ENCODE measurements at places on chromosomes 3 and 15. TPM values are rescaled to one million over a fixed set of nuclear protein-coding genes. Genes with fewer than 3 reads are reported as not detected.

The NAALADL2 gene
- 6.6 TPM for total RNA-seq

The LMAN1L gene
- not detected for total RNA-seq

The SEMA5B gene
- total RNA-seq, result not detected

The NMB gene
- 10.1 TPM for total RNA-seq

The DNAH12 gene
- 0.20 TPM for total RNA-seq

The UQCC5 gene
- total RNA-seq, result 8.5 TPM

The P2RY12 gene
- 1.4 TPM for total RNA-seq

The ROBO1 gene
- total RNA-seq, result 42.6 TPM

The CCRL2 gene
- 0.62 TPM for total RNA-seq

The ATP11B gene
- total RNA-seq, result 31.0 TPM

The SLCO2A1 gene
- total RNA-seq, result 0.44 TPM

The NTRK3 gene
- total RNA-seq, result 2.0 TPM

The KIF7 gene
- total RNA-seq, result 27.4 TPM

The SLC22A14 gene
- total RNA-seq, result not detected

The PLAAT1 gene
- total RNA-seq, result not detected

The TMF1 gene
- 25.3 TPM for total RNA-seq

The SH2D7 gene
- not detected for total RNA-seq

The COPG1 gene
- 169 TPM for total RNA-seq

The ZIC4 gene
- not detected for total RNA-seq

The SCAANT1 gene
- total RNA-seq, result not detected

The FSIP1 gene
- total RNA-seq, result 0.25 TPM

The PLA2G4D gene
- total RNA-seq, result not detected

The CCDC9B gene
- 0.44 TPM for total RNA-seq

The TMIE gene
- total RNA-seq, result not detected

The MYO5C gene
- total RNA-seq, result 0.25 TPM

The SLC22A13 gene
- not detected for total RNA-seq

The TM4SF1 gene
- total RNA-seq, result 277 TPM

The CEMIP gene
- total RNA-seq, result 73.9 TPM

The CPLX3 gene
- total RNA-seq, result not detected

The TPRA1 gene
- total RNA-seq, result 36.8 TPM

The ACSBG1 gene
- total RNA-seq, result not detected

The CFAP100 gene
- total RNA-seq, result not detected

The PPP2R3A gene
- total RNA-seq, result 12.3 TPM
